Kidney (tissue), 22 donors: ENCODE measurements at places on chromosomes 13 and 19. TPM values are rescaled to one million over a fixed set of nuclear protein-coding genes. Genes with fewer than 3 reads are reported as not detected.

The CGB8 gene
- not detected for polyA plus RNA-seq

DNA sequence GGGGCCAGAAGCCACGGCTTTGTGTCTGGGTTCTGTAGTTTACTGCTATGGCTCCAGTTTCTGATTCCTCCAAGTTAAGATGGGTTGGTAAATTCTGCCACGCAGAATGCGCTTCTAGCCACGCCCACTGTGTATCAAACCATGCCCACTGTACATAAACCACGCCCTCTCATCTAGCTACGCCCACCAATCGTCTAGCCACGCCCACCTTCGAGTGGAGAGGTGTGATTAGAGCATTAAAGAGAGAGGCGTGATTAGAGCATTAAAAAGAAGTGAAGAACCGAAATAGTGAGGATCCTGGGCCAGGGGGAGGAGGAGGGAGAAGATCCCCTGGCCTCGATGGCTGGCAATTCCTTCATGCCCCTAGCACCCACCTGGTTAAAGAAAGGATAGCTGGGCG is 43.7 kb upstream of the ADGRE5 start:
- DNase-seq, result no peak

The KIR2DL1 gene
- not detected for polyA plus RNA-seq

DNA sequence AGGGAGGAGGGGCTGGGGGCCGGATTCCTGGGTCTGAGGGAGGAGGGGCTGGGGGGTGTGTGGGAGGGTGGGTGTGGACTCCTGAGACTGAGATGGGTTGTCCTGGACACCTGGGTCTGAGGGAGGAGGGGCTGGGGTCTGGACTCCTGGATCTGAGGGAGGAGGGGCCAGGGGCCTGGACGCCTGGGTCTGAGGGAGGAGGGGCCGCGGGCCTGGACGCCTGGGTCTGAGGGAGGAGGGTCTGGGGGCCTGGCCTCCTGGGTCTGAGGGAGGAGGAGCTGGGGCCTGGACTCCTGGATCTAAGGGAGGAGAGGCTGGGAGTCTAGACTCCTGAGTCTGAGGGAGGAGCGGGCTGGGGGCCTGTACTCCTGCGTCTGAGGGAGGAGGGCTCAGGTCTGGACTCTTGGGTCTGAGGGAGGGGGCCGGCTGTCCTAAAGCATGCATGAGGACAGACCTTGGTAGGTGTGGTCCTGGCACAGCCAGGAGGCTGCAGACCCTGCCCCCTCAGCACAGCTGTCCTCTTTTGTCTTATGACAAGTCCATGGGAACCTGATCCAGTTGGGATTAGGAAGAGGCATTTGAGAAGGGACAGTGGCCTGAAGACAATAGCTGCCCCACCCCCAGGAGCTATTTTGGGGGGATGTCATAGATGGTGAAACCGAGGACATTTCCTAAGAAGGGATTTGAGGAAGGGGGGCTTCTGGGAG is 1.3 kb downstream of the TNNT1 start:
- no peak for DNase-seq

GRCh38 chr13:44231786-44232516 is 141.7 kb upstream of the SERP2 start:
- peak; percentile 93 for DNase-seq

The GPC6 gene
- 6.2 TPM for polyA plus RNA-seq

GRCh38 chr13:79778741-79779460 is 297.9 kb downstream of the NDFIP2 start:
- DNase-seq, result no peak

- DNase-seq, result no peak
Observed at GRCh38 chr19:17090583-17090982, 15.0 kb downstream of the MYO9B start.

The SIGLEC12 gene
- not detected for polyA plus RNA-seq

The FBXO17 gene
- 44.3 TPM for polyA plus RNA-seq

The ZNF569 gene
- 2.7 TPM for polyA plus RNA-seq

DNA sequence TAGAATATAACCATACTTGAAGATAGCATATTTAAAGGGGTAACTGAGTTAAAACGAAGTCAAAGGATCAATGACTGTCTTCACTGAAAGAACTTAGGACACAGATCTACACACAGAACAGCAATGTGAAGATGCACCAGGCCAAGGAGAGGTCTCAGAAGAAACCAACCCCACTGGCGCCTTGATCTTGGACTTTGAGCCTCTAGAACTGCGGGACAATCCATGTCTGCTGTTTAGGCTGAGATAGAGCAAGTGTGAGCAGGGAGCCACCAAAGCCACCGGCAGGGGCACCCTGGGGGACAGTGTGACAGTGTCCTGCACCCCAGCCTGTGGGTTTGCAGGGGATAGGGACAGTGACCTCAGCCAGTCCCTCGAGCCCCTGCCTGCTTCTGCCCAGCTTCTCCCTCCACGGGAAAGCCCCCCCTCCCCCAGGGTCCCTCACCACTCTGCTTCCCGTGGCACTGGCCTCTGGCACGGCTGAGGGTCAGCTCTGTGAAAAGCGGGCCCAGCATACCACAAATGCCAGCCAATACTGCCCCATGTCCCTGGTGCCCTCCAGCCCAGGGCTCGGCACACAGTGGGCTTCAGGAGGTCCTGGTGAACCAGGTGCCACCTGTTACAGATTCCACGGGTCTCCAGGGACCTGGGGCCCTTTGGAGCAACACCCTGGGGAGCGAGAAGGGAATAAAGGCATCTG is 40.8 kb downstream of the KLF2 start:
- DNase-seq, result no peak

The PSG7 gene
- polyA plus RNA-seq, result not detected

- no peak for DNase-seq
Observed at GRCh38 chr13:48647625-48648024, 6.1 kb upstream of the CYSLTR2 start.

DNA sequence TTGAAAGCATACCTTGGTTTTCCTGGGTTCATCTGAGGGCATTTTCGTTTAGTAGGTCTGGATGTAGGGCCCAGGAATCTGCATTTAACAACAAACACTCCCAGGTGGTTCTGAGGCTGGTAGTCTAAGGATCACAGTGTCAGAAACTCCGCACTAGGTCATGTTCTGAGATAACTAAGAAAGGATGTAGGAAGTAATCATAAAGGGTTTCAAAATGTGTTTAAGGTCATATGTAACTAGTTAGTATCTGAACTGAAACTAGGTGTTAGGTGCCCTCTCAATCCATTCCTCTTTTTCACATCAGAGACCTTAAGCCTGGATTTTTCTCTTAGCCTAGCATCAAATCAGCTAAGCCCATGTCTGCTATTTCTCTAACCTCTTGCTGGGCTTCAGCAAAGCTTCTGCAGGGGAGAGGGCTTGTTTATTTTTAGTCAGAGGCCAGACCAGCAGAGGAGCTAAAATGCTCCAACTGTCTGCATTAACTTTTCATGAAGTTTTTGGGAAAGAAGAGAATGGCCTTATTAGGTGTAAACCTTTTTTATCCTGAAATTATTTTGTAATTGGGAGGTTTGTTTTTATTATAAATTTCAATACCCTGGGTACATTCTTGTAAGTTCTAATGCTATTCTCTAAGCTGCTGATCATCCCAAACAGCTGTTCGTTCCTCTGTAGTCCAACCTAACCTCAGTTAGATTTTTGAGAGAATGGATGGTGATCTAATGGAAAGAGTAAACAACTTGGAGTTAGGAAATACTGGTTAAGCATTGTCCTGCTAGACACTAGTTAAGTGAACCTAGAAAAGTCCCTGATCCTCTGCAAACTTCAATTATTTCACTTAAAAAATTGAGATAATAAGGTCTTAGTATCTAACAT is 262.8 kb upstream of the RFC3 start:
- DNase-seq, result no peak

- no peak for DNase-seq
Observed at GRCh38 chr13:46491641-46492040, 61.3 kb upstream of the LRCH1 start.

- DNase-seq, result no peak
Observed at GRCh38 chr19:35775046-35775297, 392 bp upstream of the ARHGAP33 start.

- DNase-seq, result no peak
Observed at GRCh38 chr13:109764470-109765291, 21.7 kb downstream of the IRS2 start.

DNA sequence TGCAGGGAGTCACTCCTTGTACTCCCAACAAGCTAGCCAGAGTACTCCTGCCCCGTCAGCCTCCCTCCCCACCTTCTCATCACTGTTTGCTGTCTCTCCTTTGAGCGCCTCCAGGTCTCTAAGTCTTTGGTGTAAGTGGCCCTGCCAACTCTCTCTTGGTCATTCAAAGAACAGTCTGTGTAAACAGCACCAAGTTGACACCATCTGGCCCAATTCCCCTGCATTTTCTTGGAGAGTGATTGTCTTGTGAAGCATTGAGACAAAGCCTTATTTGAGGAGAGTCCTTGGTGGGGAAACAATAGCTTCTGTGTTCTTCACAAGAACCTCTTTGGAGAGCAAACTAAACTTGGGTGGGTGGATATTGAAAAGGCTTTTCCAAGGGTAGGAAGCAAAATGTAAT is 114.6 kb upstream of the RNF113B start:
- no peak for DNase-seq

The MARCHF2 gene
- 46.5 TPM for polyA plus RNA-seq

The KIR3DL2 gene
- not detected for polyA plus RNA-seq

GRCh38 chr19:55165952-55166529 is 372 bp downstream of the DNAAF3 start:
- peak; percentile 84 for DNase-seq
